ENCODE measurements at places on chromosomes 7 and 10.

- DNase-seq: no peak
Observed at GRCh38 chr10:132786476-132786883, 533 bp upstream of the NKX6-2 start.

DNA sequence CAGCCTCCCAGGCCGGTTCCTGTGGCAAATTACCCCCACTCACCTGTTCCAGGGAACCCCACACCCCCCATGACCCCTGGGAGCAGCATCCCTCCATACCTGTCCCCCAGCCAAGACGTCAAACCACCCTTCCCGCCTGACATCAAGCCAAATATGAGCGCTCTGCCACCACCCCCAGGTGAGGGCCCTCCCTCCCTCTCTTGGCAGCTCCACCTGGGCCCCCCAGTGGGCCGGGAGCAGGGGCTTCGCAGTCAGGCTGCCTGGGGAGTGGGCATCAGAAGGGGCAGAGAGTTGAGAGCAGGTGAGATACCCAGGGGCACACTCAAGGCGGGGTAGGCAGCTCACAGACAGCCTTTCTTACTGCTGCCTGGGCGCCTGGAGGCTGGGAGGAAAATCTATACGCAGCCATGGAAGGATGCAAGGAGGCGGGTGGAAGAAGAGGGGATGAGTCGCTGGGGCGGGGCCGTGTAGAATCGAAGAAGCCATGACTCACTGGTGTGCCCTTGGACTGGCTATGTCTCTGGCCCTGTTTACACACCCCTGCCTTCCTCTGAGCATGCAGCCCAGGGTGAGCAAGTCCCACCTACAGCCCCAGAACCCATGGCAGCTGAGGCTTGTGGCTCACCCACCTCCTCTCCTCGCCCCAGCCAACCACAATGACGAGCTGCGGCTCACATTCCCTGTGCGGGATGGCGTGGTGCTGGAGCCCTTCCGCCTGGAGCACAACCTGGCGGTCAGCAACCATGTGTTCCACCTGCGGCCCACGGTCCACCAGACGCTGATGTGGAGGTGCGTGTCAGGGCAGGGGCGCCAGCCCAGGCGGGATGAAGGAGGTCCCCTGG, 48.6 kb upstream of the PPIF start:
- DNase-seq: peak; percentile 91

DNA sequence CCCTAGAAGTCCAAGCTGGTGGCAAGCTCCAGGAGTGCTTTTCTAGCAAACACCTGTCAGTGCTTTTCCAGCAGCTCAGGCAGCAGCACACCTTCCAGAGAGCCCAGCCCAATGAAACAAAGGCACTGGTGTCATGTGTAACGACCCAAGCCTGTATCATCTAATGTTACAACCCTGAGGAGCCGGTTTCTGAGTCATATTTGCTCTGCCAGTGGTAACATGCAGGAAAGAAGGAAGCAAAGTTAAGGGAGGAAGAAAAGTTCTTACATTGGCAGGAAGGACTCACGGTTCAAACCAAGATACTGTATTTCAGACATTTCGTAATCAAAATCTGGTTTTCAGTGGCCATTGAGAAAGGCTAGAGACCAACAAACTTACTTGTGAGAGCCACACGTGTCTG, at the start of gene ANKRD22:
TSS of gene ANKRD22 (minus strand) at position 139 of the 400 bp plus-strand sequence. CDS start 237 bp downstream, outside the sequence.
- peak; percentile 41 for DNase-seq

- no peak for DNase-seq
Observed at GRCh38 chr7:90856351-90857070, 260.4 kb downstream of the CDK14 start.

- DNase-seq: no peak
Observed at GRCh38 chr7:85125176-85125575, 61.7 kb downstream of the SEMA3D start.

GRCh38 chr7:150731916-150732315, 5.3 kb upstream of the GIMAP5 start:
- no peak for DNase-seq

GRCh38 chr7:154861589-154861988, 141.3 kb downstream of the PAXIP1 start:
- no peak for DNase-seq

DNA sequence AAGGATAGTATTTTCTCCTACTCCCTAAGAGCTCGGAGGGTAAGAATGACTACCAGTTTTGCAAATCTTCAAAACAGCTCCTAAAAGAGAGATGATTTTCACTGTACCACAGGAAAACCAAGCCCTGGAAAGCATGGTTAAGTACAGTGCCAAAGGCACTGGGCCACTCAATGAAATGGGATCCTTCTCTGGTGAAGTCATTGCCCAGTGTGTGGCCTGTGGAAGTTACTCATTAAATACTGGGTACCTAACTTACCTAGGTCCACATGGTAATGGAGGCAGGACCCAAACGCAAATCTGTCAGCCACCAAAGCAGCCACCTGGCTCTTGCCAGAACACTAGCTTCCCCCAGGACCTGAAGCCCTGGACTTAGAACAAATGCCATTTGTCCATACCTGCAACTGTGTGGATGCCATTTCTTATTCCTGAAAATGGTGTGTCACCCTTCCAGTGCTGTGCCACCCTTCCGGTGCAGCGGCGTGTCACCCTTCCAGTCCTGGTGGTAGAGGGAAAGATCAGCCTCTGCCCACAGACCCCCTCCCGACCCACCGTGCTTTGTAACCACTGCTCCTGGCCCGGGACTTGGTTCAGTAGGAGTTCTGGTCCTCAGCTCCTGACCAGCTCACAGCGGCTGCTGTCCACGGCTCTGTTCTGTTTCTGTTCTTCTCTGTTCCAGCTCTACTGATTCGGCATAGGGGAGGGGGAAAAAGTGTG, 659.2 kb downstream of the SDK1 start:
- no peak for DNase-seq

- DNase-seq: no peak
Observed at GRCh38 chr7:44621034-44621749, 14.8 kb downstream of the OGDH start.

DNA sequence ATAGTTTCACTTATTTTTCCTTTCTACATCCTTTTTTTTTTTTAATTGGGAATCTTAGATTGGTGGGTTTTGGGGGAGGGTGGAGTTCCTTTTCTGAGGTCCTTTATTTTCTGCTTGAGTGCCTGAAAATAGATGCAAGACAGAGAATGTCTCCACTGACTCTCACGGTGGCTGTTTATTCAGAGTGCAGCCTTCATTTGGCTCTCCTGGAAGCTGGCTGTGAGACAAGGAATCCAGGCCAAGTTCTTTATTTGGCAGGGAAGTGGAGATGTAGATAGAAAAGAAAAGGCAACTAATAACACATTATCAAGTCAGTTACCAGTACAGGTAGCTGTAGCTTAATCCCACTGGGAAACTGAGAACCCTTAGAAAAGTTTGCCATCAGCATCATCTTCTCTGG, 118.6 kb downstream of the CNTNAP2 start:
- DNase-seq: no peak

DNA sequence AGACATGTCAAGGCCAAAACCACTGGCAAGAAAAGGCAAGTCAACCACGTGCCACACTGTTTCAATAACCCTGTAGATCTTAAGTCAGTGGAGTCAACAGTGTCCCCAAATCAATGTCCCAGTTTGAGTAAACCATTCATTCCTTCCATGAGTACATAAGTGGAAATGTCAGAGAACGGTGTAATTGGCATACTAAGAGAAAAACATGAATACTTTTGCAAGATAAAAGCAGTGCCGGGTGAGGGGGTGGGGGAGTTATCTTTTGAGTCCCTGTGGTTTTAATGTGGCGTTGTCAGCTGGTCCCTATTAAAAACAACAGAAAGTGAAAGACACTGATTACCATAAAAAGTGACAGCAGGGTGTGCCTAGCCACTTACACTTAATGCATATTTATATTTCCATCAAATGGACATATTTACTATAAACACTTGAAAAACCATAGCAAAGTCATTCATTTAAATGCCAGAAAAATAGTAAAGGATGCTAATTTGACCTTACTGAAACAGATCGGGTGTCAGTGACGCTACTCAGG, 37.8 kb downstream of the RSU1 start:
- no peak for DNase-seq

DNA sequence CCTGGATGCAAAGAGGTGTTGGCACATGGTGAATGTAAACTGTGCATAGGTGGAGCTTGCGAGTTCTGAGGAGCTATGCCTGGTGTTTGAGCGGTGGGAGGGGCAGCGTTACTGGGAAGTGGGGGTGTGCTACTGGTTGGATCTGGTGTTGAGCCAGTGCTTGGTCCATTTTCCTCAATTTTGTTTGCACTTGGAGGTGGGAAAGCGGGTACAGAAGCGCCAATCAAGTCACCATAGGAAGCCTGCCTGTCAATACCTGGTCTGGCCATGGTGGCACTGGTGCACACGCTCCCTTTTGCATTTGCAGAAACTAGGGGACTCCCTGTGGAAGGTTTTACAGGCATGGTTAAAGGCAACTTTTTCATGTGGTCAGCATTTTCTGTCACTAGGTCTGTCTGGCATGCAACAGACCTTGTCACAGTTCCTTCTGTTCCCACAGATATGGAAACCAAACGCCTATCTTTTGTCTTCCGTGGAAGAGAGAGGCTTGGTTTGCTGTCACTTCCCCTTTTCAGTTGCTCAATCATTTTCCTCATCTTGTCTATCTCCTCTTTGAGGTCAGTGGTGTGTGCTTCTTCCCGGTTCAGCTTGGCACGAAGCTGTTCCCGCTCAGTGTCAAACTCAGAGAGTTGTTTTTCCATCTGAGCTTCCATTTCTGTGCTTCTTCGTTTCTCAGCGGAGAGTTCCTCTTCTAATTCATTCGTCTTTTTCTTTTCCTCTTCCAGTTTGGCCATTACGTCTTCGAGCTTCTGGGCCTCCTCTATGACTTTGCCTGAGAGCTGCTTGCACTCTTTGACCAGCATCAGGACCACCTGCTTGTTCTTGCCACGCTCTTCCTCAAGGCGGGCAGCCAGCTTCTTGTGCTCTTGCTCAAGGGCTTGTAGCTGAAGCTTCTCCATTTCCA, 81.1 kb downstream of the CTTNBP2 start:
- DNase-seq: no peak

GRCh38 chr7:6709808-6710207, 3.1 kb upstream of the ZNF12 start:
- DNase-seq: no peak

- DNase-seq: no peak
Observed at GRCh38 chr10:21379143-21379542, 146.3 kb downstream of the SKIDA1 start.

DNA sequence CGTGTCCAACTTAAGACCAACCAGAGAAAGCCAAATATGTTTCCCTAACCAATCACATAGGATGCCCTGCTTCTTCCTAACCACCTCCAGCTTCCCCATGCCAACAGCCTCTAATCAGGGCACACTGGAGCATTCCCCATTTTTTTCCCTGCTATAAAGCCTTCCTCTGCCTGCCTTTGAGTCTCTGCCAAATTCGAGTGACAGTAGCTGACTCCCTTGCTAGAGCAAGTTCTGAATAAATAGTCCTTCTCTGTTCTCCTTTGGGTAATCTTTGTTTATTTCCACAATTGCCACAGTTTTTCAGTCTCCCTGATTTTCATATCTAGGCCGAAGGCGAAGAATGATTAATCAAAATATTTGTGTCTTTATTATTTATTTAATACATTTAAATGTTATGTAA, 96.7 kb downstream of the ANLN start:
- DNase-seq: no peak

DNA sequence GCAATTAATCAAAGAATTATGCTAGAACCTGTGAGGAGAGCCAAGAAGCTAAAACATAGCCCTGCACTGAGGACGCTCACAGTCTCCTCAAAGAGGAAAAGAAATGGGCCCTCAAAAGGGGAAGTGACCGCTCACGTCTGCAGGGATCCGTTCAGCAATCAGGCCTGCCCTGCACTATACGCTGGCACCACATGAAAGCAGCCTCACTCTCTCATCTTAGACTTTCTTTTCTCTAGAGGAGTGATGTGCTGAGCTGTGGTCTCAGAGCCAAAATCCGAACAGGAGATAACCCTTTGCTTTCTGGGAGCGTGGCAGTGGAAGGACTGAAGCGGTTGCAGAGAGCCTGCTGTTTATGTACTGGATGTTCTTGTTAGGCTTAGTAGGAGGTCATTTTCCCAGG, 6.3 kb upstream of the IL2RA start:
- DNase-seq: no peak

DNA sequence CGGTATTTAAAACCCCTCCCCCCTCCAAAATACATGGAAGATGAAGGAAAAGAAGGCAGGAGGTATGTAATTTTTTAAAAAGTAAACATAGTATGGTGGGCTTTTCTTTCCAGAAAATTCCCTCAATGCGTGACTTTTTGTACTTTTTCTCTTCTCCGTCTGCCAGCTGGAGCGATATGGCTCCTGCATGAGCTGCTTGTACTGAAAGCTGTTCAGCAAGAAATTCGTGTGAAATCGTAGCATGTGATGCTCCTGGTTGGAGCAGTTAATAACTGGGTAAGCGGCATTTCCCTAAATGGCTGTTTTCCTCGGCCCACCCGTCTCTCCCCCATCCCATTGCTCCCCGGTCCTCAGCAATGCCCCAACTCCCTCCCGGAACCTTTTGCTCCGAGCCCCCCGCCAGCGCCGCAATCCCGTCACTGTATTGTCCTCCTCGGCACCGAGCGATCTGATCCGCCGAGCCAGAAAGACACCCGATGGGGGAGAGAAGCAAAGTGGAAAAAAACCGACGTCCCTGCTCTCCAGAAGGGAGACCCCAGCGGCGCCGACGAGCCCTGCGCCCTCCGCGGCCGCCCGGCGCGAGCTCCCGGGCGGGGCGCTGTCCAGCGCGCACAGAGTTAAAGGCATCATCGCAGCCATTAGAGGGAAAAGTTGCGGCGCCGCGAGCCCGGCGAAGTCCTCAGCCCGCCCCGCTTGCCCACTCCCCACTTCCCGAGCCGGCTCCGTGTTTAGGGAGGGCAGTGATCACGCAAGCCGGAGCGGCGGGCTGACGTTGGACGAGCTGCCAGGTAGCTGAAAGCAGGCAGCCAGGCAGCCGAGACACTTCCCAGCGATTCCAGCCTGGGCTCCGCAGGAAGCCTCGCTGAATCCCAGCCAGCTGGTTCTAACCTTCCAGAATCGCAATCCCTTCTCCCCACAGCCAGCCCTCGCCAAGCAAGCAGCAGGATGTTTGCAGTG, at the start of gene VSTM2A:
TSS of gene VSTM2A (plus strand) at position 707 of the 957 bp plus-strand sequence. CDS start 356 bp downstream, outside the sequence.
- DNase-seq: no peak

All from skeletal muscle cell (primary cell).